ENCODE measurements at places on chromosomes 4 and X.

DNA sequence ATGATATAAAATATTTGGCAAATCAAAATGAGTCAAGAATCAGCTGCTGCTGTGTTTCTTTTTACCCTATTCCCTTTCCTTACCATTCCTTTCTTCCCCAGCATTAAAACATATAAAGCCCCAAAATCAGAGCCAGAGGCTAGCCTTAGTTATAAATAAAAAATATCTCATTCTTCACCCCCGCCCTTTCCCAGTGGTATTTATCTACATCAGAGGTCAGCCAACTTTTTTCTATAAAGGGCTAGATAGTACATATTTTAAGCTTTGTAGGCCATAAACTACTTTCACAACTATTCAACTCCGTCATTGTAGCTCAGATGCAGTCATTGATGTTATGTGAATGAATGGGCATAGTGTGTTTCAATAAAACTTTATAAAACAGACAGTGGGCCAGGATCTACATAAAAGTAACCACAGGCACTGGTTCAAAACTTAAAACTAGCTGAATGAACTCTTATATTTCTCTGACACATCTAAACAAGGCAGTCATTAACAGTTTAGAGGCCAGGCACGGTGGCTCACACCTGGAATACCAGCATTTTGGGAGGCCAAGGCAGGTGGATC is 30.5 kb upstream of the TCEANC start:
- DNase-seq, result no peak

DNA sequence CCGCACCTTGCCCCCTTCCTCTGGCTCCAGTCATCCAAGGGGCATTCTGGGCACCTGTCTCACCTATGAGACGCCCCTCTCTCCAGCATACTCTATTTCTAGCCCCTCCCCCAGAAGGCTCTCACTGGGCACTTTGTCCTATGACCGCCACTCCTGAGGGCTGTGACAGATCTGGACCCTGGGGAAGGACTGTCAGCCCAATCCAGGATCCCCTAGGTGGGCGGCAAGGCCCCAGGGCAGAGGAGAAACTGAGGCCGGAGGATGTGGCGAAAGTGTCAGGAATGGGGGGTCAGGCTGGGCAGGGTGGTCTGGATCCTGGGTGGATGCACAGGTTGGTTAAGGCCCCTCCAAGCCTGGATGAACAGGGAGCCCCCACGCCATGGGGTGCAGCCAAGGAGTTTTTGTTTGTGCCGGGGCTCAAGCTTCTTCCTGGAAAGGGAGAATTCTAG is 16.2 kb upstream of the NAT8L start:
- DNase-seq, result peak; percentile 3

GRCh38 chr4:108622828-108623227 is 2.5 kb downstream of the RPL34 start:
- no peak for DNase-seq

- no peak for DNase-seq
Observed at GRCh38 chrX:30659421-30659820, 6.2 kb downstream of the GK start.

DNA sequence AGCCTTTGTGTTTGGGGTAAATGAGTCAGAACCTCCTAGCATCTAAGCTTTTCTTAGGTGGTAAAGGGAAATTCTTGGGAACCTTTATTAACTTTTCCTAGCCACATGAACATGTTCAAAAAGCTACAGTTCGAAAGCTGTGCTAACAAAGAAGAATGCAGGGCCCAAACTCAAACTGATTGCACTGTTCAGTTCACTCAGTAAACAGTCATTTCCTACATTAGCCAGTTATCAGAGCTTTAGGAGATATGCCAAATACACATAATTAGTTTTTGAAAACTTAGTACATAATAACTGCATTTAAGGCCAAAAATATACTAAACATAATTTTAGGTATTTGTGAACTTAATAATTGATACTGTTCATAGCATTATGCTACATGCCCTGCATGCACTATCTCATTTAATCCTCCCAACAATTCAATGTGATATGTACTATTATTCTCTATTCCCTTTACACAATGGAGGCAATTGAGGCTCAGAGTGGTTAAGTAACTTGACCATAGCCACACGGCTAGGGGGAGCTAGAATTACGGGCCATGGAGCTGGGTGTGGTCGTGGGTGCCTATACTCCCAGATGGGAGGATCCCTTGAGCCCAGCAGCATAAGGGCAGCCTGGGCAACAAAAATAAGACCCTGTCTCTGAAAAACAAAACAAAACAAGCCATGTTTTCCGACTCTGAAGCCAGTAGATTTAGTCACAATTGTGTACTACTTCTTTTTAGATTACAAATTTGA is 43.9 kb upstream of the PDGFRA start:
- DNase-seq, result no peak

- no peak for DNase-seq
Observed at GRCh38 chrX:10074241-10074941, 82.4 kb upstream of the CLCN4 start.

DNA sequence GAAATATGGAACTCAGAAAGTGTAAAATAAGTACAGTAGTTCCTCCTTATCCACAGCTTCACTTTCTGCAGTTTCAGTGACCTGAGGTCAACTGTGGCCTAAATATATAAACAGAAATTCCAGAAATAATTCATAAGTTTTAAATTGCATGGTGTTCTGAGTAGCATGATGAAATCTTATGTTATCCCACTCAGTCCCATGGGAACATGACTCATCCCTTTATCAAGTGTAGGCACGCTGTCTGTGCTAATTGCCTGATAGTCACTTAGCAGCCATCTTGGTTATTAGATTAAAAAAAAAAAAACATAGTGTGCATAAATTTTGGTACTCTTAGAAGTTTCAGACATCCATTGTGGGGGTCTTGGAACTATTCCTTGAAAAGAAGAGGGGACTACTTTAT is 983.4 kb upstream of the ADGRL3 start:
- no peak for DNase-seq

- no peak for DNase-seq
Observed at GRCh38 chrX:40188573-40189417, 91.0 kb upstream of the BCOR start.

DNA sequence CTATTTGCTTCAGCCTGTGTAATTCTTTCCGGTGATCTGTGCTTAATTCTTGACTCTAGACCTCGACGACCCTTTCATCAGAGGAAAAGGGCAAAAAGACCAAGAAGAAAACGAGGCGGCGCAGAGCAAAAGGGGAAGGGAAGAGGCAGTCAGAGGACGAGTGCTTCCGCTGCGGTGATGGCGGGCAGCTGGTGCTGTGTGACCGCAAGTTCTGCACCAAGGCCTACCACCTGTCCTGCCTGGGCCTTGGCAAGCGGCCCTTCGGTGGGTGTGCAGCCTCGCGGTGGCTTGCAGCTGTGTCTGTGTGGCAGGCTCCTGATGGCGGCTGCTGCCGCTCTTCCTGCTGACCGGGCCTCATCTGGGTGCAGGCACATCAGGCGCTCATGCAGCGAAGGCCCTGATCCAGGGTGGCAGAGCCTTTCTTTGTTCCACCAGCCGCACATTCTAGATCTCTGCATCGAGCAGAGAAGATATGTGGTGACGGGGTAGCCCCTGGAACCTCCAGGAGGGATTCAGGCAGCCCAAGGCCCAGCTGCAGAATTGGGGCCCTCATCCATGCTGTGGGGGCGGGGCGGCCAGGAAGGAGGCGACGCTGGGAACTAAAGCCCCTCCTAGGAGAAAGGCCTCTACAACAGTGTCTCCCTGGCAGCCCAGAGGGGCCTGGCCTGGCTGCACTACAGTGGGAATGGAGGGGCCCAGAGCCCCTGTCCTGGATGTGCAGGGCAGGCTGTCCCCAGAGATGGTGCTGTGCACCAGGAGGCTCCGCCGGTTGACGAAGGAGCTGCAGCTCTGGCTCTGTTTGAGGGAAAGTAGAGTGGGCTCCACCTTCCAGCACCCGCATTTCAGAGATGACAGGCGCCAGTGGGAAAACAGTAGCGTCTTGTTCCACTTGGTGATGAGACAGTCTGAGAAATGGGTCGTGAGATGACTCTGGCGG is 32.1 kb downstream of the NELFA start:
- no peak for DNase-seq

- no peak for DNase-seq
Observed at GRCh38 chr4:136412708-136413107, 1119.6 kb downstream of the PCDH18 start.

GRCh38 chr4:147456706-147457105 is 24.2 kb upstream of the EDNRA start:
- DNase-seq, result no peak

- DNase-seq, result no peak
Observed at GRCh38 chrX:12894074-12895030, 12.1 kb upstream of the TLR8 start.

DNA sequence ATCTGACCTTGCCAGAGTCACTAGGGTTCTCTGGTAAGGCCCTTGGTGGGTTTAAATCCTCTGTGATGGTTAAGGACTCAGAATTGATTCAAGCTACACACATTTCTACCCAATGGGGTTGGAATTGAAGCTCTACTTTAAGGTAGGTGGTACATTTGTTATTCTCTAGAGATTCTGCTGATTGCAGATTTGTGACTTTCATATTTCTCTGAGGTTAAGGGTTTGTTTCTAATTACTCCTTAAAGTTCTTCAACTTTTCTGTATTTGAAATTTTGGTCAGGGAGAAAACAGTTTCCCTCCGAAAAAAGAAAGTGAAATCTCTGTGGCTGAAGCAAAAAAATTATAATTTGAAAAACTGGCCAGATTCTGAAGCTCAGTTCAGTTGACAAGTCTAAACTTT is 25.8 kb upstream of the USP46 start:
- DNase-seq, result no peak

GRCh38 chr4:32087211-32087610 is 1367.0 kb downstream of the PCDH7 start:
- no peak for DNase-seq

GRCh38 chr4:87079967-87080366 is 140.5 kb downstream of the KLHL8 start:
- DNase-seq, result no peak

DNA sequence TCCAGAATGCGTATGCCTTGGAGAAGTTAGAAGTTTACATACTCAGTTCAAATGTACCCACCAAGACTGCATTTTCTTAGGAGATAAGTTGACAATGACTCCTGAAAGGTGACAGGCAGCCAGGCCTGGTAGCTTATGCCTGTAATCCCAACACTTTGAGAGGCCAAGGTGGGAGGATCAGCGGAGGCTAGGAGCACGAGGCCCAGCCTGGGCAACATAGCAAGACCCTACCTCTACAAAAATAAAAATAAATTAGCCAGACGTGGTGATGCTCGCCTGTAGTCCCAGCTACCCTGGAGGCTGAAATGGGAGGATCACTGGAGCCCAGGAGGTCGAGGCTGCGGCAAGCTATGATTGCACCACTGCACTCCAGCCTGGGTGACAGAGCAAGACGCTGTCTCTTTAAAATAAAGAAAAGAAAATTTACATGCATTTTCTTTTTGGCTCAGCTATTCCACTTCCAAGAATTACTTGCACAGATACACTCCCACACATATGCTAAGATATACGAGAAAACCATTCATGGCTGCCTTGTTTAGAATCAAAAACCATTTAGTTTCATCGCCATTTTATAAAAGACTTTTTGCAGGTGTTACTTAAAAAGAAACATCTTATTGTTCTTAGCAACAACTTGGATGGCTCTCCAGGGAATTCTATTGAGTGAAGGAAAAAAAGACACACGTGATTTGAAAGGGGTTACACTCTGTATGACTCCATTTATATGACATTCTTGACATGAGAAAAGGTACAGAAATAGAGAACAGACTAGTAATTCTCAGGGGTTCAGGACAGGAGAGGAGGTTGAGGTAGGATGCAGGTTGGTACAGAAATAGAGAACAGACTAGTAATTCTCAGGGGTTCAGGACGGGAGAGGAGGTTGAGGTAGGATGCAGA is 66.3 kb downstream of the DHRSX start:
- no peak for DNase-seq

GRCh38 chr4:104486716-104487504 is 7.8 kb downstream of the CXXC4 start:
- DNase-seq, result no peak

GRCh38 chrX:65524139-65524538 is 10.4 kb downstream of the LAS1L start:
- DNase-seq, result no peak

GRCh38 chr4:13263967-13264525 is 220.1 kb downstream of the RAB28 start:
- DNase-seq, result no peak

- DNase-seq, result no peak
Observed at GRCh38 chr4:109912706-109913595, at the start of gene EGF. Gene EGF, plus strand, starts transcription at chr4:109912883. Its CDS starts 453 bp downstream, at chr4:109913336.

DNA sequence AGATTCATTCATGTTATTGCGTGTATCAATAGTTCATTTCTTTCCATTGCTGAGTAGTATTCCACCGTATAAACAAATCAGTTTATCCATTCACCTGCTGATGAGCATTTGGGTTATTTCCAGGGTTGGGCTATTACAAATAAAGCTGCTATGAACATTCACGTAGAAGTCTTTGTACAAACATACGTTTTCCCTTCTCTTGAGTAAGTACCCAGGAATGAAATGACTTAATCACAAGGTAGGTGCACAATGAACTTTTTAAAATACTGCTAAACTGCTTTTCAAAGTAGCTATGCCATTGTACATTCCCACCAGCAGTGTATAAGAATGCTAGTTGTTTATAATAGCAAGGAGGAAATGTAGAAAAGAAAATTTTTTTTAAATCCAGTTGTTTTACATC is 35.9 kb downstream of the SYTL4 start:
- DNase-seq, result no peak

DNA sequence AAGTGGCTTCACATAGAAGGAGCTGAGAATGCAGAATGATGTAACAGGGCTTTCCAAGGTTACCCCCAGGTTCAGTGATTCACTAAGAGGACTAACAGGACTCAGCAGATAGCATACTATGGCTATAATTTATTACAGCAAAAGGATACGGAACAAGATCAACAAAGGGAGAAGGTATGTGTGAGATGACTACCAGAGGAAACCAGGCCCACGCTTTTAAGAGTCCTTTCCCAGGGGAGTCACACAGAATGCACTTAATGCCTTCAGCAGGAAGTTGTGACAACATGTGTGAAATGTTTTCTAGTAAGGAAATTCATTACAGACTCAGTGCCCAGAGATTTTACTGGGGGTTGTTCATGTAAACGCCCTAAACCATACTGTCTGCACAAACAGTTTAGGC is 373.6 kb upstream of the MAGEB2 start:
- no peak for DNase-seq

DNA sequence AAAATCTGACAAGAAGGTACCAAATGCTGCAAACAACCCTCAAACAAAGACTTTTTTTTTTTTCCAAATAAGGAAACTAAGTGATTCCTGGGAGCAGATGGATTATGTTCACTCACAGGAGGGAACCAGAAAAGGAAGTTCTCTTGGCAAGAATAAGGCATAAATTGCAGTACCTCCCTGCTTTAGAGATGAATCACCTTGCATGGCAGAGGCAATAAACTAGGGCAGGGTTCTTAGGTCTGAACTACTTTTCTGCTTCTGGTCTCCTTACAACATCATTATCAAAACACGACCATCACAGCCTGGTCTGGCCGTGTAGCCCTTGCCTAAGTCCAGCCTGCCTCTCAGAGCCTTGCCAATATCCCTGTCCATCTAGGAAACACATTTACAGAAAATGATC is 6.3 kb downstream of the TMEM31 start:
- DNase-seq, result no peak

- DNase-seq, result no peak
Observed at GRCh38 chr4:140427106-140427918, at the start of gene CLGN. Gene CLGN, minus strand, starts transcription at chr4:140427648. Its CDS starts 14,570 bp downstream, at chr4:140413078.

GRCh38 chr4:2823301-2823670 is 20.4 kb upstream of the ADD1 start:
- no peak for DNase-seq

- no peak for DNase-seq
Observed at GRCh38 chr4:107600436-107600835, 119.6 kb downstream of the PAPSS1 start.

GRCh38 chr4:126778348-126778747 is 854.4 kb upstream of the INTU start:
- no peak for DNase-seq

- no peak for DNase-seq
Observed at GRCh38 chr4:71198958-71199357, 139.9 kb upstream of the SLC4A4 start.

Measured in omental fat pad (tissue), 4 donors.